ENCODE measurements at places on chromosomes 16 and 17.

DNA sequence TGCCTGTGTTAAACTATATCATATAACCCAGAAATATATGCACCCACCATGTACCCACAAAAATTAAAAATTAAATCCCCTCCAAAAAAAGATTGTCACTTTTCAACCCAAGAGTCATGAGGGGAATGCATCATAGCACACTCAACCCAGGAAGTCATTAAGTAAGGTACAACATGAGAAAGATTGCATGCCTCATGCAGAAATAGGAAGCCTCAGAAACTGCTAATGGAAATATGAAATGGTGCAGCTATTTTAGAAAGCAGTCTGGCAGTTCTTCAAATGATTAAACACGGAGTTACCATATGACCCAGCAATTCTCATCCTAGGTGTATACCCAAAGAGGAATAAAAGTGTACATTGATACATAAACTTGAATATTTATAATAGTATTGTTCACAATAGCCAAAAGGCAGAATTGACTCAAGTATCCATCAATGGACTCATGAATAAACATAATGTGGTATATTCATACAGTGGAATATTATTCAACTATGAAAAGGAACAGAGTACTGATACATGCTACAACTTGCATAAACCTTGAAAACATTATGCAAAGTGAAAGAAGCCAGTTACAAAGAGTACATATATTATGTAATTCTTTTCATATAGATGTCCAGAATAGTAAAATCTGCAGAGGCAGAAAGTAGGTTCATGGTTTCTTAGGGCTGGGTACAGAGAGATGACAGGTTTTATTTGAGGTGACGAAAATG, 70.4 kb downstream of the TMEM100 start:
- DNase-seq = no peak

DNA sequence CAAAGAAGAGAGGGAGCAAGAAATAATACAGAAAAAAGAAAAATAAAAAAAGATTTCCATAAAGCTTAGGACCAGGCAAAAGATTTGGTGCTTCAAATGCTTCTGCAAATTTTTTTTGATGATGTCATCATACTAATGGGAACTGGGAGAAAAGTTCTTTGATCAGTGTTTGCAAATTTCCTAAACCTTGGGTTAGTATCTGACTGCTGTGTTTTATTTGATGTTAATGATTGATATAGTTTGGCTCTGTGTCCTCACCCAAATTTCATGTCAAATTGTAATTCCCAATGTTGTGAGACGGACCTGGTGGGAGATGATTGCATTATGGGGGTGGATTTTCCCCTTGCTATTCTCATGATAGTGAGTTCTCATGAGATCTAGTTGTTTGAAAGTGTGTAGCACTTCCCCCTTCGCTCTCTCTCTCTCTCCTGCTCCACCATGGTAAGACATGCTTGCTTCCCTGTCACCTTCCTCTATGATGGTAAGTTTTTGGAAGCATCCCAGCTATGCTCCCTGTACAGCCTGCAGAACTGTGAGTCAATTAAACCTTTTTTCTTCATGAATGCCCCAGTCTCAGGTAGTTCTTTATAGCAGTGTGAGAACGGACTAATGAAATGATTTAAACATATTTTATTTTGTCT, 72.6 kb downstream of the TMEM100 start:
- DNase-seq = no peak

DNA sequence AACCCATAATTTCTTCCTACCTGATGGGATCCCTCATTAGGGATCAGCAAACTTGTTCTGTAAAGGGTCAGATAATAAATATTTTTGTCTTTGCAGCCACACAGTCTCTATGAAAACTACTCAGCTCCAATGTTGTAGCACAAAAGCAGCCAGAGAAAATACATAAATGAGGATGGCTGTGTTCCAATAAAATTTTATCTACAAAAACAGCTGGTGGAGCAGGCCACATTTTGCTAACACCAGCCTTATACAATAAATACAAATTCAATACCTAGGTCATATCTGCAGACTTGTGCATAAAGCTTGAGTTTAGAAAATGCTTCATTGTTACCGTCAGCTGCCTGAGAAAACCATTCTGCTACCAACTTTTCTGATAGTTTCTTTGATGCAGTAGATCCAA, 38.4 kb upstream of the INTS2 start:
- no peak for DNase-seq

DNA sequence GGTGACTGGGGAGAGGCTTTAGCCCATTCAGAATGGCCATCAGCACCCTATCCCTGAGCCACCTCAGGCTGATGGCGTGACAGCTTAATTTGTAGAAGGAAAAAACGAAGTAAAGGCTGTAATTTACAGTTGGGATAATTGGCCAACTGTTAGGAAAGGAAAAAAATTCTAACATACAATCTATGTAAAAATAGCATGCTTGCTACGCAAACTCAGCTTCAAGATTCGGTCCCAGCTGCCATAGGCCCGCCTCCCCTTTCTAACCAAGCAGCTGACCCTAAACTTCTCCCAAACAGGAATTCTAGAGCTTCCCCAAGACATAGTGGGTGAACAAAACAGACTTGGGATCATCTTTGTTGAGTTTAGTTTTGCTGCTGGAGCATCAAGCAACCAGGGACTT, 4.9 kb downstream of the SEZ6 start:
- no peak for DNase-seq

- no peak for DNase-seq
Measured at GRCh38 chr16:959232-960040, 11.3 kb downstream of the LMF1 start.

GRCh38 chr16:54505549-54506213, 219.1 kb upstream of the IRX3 start:
- peak; percentile 41 for DNase-seq

DNA sequence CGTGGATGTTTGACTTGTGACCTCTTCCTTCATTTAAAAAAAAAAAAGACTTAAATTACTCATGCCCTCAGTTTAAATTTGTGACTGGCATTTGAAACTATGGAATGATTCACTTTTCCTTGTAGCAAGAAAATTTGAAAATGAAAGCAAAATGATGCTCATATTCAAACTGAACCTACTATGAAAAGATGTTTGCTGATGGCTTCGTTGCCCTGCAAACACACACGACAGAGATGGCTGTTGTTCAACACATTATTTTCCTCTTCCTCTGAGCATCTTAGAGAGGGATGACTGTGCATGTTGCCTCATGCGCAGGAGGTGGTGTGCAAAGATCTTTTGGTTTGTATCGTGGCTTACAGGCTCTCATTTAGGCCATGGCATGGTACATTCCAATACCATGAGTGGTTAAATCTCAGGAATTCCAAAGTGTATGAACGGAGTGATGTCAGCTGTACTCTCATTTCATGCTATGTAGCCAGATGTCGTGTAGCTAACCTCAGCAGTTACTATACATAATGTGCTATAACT, 164.5 kb downstream of the PRKCA start:
- peak; percentile 80 for DNase-seq

DNA sequence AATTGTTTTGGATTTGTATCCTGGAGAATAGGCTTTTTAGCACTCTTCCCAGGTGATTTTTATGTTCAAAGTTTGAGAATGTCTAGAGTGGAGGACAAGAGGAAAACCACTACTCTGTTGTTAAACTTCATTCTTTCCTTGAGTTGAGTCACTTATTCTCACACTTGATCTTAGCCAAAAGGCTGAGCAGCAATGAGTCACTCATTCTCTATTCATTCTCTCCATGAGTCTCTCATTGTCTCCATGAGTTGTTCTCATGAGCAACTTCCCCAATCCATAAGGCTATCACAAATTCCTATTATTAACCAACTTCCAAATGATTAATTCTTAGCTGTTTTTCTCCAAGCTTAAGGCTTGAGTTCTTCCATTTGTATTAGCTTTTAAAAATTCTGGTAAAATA, 1393.3 kb downstream of the CDH8 start:
- no peak for DNase-seq

DNA sequence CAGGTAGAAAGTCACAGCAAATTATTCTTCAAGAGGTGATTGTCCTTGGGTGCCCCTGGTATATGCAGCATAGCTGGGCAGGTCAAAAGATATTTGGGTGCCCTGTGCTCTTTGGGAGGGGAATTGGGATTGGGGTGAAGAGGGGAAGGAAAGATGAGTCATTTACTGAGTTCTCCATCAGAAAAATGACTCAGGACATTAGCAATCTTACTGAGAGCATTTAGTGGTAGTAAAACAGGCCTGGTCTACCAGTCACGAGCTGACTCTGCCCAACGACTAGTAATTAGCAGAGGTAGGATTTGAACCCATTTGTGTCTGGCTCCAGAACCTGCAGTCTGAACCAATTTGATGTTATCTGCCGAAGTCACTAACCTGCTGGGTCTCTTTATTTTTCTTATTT, 6.0 kb upstream of the GRIN2A start:
- no peak for DNase-seq

GRCh38 chr17:8896641-8897635, 29.5 kb upstream of the PIK3R6 start:
- DNase-seq = no peak

DNA sequence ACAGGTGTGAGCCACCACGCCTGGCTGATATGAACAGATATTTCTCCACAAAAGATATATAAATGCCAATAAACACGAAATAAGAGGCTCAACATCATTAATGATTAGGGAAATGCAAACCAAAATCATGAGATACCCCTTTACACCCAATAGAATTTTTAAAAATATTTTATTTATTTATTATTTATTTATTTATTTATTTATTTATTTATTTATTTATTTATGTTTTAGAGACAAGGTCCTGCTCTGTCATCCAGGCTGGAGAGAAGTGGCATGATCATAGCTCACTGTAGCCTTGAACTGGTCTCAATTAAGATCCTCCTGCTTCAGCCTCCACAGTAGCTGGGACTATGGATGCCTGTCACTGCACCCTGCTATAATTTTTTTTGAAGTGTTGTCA, 30.8 kb downstream of the APPBP2 start:
- no peak for DNase-seq

DNA sequence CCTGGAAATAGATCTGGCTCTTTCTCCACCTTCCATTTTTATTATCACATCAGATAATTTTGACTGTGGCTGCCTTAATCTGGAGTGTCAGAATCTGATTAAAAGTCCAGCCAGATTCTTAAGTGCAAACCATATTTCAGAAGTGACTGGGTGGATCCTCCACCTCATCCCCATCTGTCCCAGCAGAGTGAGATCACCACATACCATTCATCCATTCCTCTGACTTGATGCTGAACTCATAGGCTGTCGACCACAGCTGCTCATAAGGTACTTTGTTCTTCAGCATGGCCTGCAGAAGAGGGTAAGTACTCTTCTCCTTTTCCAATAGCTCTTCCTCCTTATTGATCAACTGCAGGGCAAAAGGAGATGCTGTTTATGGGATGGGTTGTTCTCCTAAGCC, 53.5 kb downstream of the DNAH3 start:
- DNase-seq = no peak

DNA sequence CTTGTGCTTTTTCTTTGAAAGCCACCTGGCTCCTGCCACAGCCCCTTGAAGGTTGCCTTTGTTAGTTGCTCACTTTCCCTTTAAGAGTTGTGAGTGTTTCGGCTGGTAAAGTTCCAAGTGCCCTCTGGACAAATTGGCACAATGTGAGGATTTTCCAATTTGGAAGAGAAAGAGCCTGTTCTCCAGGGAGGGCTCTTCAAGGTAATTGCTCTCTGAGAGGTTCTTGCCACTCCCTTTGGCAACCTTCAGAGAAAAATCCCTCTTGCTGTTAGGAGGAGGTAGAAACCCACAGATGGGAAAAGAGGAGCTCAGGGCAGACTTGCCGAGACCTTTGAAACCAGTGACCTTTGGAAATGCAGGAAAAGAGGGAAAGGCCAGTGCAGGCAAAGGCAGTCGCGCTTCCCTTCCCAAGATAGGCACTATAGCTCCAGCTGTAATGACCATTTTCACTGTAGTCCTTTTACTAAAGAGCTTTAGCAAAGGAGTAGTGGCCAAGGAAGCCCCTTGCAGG, 49.0 kb upstream of the AKAP1 start:
- DNase-seq = no peak

DNA sequence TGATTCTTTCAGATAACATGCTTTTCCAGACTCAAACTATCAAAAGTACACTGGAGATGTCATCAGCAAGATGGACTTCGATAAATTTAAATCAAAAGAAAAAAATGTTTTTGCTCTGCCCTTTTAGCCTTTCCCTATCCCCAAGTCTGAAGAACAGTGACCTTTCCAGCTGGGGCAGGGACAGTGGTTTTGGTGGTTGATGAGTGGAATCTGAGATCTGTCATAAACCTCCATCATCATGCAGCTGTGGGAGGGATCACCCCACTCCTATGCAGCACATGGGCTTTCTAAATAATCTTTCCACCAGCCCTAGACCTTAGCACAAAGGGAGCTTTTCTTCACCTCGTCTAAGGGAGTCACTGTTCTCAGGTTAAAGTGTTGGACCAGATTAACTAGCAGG, 869.5 kb upstream of the SOX9 start:
- DNase-seq = no peak

Measured in eye (tissue), 1 donor.